ENCODE measurements at places on chromosomes 3 and 15.

GRCh38 chr3:23036728-23037127 is 166.4 kb upstream of the UBE2E2 start:
- DNase-seq: no peak

DNA sequence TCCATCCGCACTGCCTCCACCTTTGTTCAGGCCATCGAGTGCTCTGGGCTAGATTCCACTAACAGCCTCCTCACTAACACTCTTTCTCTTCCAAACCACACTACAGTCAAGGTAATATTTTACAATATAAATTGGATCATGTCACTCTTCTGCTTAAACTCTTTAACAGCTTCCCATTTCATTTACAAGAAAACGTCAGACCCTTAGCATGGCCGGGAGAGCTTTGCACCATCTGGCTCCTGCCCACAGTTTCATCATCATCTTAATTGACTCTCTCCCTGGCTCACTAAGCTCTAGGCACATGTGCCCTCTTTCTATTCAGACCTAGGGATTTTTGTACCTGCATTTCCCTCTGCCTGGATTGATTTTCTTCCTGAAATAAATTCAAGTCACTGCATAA is 354.7 kb downstream of the FGF12 start:
- no peak for DNase-seq

GRCh38 chr15:50345298-50345697 is 9.7 kb downstream of the GABPB1 start:
- no peak for DNase-seq

DNA sequence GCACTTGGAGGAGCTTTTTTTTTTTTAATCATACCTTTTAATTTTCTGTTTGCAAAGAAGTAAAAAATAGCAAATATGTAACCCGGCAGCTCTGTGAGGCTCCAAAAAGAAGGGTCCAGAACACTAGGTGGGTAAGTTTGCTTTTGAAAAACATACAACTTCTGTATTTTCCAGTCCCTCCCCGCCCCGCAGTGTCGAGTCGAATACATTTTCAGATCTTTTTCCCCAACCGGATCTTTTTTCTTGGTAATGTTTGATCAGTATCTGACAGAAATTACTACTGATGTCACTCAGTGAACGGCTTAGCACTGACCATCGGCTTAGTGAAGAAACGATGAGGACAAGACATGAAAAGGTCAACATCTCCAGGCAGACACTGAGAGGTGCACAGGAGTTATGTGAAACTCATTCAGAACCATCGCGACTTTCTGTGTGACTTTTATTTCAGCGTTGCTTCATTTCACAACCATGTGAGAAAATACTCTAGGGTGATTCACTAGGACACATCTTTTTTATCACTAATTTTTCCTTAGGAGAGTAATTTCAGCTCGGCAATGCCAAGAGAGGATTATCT is 11.0 kb downstream of the ISL2 start:
- DNase-seq: no peak

DNA sequence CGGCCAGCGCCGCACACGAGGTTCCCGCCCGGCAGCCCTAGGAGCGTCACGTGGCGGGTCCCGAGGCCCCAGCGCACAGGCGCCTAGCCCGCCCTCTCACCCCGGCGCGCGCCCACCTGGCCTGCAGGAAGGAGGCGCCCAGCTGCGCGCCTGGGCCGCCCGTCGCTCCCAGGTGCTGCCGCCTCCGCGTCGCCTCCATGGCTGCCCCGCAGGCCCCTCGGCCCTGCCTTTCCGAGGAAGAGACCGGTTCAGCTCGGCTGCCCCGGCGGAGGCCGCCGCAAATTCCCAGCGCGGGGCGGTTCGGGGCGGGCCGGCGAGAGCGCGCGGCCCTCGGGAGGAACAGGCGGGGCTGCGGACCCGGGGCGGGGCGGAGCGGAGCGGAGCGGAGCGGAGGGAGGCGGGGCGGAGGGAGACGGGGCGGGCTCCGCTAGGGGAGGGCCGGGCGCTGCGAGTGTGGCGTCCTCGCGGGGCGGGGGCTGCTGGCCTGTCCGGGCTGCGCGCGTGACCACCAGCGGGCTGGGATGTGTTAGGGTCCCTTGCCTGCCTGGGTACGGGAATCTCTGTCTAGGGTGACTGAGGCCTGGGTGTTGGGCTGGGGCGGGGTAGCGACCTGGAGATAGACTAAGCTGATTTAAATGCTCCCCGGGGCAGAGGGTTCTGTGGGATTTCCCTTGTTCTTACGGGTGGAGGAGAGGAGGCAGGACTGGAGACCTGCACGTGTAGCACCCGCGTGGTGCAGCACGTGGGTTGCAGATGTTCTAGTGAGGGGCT is at the start of gene CLN6:
TSS of gene CLN6 (minus strand) at position 343 of the 771 bp plus-strand sequence. CDS start at position 199, 144 bp downstream.
- DNase-seq: peak; percentile 83

DNA sequence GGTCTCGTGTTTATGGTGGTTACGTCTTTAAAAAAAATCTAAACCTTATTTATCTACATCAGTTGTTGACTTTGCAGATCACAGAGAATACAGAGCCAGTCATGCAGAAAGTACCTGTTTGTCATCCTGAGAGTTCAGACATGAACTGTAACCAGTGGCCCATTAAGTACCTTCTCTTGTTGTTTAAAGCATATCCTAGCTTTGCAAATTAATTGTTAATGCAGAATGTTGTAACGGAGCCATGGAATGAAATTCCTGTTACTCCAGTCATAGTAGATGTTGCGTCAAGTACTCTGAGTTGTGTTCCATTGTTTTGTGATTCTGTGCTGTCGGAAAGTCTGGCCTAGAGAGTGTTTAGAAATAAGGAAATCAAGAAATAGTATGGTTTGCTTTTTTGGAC is 205.2 kb downstream of the RBMS3 start:
- DNase-seq: no peak

DNA sequence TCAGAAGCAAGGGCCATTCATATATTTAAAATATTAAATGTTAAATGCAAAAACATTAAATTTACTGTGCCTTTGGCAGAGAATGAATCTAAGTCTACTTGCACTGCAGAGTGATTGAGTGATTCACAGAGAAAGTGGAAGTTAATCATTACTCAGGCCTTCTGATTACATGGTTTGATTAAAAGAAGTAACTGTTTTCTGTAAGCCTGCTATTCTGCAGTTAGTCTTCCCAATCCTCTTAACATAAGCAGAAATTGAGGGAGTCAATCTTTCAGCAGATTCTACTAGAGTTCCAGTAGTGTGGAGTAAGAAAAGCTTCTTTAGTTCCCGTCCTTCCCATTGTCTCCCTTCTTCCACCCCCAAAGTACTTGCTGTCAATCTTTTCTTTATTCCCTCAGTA is 1.5 kb downstream of the NLGN1 start:
- no peak for DNase-seq

DNA sequence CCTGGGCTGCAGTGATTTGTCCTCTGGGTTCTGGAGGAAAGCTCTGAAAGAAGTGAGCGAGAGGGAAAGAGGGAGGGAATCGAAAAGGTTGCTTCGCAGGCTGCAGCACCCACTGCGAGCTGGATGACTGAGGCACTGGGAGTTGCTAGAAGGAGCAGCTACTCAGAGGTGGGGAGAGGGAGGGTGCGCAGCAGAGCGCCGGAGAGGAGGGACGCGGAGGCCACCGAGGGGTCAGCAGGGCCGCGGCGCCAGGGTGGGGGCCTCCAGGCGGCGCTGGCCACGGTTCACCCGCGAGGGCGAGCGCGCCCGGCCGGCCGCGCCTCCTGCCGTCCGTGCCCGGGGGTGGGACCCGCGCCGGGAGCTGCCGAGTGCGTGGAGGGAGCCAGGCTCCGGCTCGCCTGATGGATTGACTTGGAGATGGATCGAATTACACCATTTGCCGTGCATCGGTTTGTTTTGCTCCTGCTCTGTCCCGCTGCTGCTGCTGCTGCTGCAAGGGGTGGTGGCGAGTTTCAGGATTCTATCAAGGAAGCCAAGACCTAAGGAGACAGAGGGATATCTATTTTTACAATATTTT is at the start of gene SEMA6D:
TSS of gene SEMA6D (plus strand) at position 470 of the 577 bp plus-strand sequence. CDS start 42,294 bp downstream, outside the sequence.
- no peak for DNase-seq

- DNase-seq: no peak
Measured at GRCh38 chr3:31962801-31963205, 18.3 kb downstream of the OSBPL10 start.

DNA sequence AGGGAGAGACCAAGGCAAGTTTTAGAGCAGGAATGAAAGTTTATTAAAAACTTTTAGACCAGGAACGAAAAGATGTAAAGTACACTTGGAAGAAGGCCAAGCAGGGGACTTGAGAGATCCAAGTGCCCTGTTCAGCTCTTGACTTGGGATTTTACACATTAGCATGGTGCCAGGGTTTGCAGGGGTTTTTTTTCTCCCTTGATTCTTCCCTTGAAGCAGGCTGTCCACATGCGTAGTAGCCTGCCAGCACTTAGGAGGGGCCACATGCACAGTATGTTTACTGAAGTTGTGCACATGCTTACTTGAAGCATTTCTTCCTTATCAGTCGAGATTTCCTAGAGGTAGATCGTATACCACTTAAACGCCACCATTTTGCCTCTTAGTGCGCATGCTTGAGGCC is 277.5 kb upstream of the AGTR1 start:
- no peak for DNase-seq

DNA sequence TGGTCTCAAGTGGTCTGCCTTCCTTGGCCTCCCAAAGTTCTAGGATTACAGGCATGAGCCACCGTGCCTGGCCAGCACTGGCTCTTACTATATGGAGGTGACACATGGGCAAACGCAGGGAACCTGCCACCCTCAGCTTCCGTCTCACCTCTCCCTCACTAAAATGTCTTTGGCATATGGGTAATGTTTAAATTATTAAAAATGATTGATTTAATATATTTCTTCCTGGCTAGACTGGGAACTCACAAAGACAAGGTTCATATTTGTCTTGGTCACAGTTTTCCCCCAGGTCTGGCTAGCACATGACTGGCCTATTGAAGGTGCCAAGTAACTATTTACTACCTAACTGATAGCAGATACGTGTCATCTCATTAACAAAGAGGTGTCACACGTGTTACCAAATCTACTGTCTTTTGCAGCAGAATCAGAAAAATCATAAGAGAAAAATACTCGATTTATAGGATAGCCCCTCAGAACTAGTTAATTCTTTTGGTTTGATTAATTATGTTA is 48.2 kb downstream of the SYNM start:
- DNase-seq: no peak

DNA sequence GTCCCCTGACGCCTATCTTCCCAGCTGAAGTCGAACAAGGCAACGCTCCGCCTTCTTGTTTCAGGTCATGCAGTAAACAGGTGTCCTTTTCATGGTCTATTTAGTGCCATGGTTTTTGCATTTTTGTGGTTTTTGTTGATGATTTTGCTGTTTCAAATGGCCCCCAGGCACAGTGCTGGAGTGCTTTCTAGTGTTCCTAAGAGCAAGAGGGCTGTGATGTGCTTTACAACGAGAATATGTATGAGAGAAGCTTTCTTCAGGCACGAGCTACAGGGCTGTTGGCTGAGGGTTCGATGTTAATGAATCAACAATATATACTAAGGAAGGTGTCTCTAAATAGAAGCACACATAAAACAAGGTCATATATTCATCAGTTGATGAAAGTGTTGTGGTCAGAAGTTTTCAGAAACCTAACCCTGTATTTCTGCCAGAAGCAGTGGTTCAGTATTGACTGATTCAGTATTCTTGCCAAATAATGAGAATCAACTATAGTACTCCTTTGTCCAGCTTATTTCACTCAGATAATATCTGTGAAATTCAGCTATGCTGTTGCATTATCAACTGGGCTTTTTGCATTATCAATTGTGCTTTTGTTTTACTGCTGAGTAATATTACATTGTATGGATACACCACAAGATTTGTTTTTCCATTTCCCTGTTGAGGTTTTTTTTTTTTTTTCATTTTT is 18.5 kb downstream of the LIMD1 start:
- DNase-seq: no peak

DNA sequence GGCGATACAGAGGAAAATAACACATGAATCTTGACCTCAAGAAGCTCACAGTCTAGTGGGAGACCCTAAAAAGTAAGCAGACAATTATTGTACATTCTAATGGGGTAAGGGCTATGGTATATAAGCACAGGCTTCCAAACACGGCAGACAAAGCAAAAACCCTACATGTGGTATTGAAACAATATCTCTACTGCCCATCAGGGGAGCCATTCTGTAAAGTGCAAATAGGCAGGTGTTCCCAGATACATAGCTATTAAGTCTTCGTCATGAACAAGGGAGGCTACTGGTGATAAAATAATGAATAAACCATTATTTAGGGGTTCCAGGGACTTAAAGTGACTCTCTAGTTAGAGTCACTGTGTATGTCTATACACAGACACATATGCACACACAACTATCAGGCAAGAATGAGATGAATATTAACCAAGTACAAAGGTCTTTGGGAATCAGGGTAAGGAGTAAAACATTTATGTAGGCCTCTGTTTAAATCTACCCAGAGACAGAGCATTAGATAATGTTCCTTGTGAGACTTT is 38.7 kb upstream of the ASB14 start:
- DNase-seq: no peak

DNA sequence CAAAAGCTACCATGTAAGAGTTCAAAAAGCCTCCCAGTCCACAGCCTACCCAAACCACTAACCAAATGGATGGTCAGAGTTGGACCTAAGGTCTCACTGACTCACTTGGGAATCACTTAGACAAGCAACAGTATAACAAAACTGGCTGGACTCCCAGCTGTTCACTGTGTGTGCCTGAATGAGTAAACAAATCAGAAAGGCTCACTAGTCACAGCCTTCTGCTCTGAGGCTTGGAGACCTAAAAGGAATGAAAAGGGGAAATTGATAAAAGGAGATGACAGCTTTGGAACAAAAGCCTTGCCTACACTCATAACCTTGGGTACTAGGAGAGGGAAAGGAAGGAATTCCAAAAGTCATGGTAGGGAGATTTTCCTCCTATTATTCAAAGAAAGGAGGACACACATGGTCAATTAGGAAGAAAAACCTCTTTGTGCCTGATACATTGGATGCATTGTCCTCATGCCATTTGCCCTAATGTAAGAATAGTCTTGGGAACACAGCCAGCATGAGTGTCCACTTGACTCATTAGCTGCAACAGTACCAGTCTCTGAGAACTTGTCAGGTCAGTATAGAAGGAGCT is 92.3 kb downstream of the FRMD5 start:
- no peak for DNase-seq

DNA sequence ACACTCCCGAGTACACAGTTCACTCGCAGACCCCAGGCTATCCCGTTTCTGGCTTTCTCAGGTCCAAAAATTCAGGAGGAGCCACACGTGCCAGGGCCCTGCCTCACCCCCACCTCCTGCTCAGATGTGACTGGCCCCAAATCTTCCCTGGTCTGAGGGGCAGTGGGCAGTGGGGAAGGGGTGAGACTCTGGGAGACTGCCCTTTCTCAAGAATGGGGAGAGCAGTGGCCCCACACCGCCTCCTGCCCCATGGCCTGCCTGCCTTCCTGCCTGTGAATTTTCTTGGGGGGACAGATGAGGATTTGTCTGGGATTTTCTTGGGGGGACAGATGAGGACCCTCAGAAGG is 174.6 kb downstream of the MEGF11 start:
- DNase-seq: no peak
